ENCODE measurements at places on chromosomes 11 and 22.

- DNase-seq = no peak
Measured at GRCh38 chr11:47980907-47981621, 705 bp downstream of the PTPRJ start.

DNA sequence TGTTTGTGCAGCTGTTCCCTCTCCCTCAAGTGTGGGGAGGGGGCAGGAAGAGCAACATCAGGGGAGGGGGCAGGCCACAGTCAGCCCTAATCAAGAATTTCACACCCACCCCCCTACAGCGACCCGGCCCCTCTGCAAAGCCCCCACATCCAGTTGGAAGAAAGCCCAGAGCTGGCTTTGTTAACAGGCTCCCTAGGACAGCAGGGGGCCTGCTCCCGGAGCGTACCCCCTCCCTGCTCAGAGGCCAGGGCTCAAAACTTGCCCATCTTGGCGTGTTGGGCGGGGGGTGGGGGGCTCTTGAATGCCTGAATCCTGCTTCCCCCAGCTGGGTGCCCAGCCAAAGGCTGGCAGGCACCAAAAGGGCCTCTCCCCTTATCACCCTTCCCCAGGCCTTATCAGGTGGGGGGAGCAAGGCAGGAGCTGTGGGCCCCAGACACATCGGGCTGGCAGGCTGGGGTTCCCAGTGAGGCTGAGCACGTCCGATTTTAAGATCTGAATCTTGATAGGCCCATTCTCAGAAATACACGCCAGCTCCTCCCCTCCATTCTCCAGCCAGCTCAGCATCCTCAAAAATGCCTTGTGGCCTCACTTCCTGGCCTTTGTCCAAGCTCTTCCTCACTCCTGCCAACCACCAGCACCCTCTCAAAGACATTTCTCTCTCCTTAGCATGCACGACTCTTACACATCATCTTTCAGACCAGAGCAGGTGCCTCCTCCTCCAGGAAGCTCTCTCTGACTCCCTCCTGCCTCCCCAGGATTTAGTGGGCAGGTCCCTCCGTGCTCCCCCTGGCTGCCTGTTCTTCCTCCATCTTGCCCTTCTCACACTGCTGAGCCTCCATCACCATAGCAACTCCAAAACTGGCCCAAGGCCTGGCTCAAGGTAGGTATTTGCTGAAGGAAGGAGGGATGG, 384.8 kb downstream of the MN1 start:
- no peak for DNase-seq

- no peak for DNase-seq
Measured at GRCh38 chr11:30002157-30002785, 14.6 kb downstream of the KCNA4 start.

- no peak for DNase-seq
Measured at GRCh38 chr11:16474659-16475058, 118.3 kb upstream of the SOX6 start.

GRCh38 chr11:66076561-66076960, 6.5 kb downstream of the PACS1 start:
- DNase-seq = no peak

DNA sequence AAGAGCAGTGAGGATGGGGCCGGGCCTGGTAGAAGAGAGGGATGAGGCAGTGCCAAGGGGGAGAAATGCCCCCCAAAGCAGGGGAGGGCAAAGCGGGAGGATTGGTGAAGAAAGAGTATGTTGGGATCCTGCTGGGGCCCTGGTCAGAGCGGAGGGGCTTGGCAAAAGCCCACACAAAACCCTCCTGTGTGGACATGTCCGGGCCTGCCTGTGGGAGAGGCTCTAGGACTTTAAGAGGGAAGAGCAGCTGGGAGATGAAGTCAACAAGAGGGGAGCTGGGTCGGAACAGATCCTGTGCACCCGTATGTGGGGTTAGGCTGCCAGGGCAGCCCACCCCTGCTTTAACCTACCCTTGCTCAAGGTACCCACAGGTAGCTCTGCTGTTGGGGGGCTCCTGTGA, 25.8 kb downstream of the ART5 start:
- DNase-seq = no peak

- DNase-seq = no peak
Measured at GRCh38 chr11:96319898-96320656, 22.9 kb downstream of the MAML2 start.

DNA sequence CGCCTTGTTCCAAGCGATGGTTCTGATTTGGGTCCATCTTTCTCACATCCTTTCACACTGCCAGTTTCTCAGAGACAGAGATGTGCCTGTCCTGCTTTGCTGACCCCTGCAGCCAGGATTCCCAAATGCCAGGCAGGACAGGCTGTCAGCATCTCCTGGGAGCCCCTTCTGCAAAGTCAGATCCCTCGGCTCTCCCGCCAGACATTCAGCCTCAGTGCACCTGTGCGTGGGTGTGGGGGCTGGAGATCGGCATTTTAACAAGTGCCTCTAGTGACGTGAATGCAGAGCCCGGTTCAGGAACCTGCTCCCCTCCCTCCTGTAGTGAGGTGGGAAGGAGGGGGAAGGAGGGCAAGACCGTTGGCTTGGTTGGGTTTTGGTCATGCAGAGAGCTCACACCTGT, 108.9 kb upstream of the FGF3 start:
- no peak for DNase-seq

DNA sequence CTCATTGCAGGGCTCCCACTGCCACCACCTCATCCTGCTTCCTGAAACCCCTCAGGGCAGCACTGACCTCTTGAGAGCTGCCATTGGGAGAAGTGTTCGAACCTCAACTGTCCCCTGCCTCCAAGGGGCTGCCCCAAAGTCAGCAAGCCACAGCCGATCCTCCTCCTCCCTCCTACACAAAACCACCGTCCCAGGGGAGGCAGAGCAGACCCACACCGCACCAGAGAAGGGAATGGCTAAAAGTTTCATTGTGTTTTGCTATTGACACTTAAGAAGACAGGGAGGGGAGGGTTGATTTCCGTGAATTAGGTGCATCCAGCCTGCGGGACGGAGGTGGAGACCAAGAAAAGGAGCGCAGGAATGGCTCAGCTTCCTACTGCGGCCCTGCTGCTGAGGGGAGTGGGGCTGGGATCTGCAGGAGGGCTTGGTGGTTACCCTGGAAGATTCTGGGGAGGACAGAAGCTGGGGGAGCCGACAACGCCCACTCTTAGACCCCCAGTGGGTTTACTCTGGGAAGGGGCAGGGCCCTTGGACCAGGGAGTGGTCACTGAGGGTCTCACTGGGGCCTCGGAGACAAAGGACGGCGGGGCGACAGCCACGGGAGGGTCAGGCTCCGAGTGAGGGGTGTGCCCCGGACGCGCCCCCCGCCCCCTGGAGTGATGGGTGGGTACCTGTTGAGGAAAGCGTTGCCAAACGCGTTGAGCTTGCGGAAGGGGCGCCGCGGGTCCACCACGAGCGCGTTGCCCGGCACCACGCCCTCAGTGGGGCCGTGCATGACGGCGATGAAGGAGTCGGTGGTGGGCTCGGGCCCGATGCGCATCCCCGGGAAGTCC, 815 bp downstream of the EHD1 start:
- no peak for DNase-seq

GRCh38 chr22:31230871-31231621, 18.9 kb downstream of the LIMK2 start:
- peak; percentile 39 for DNase-seq

DNA sequence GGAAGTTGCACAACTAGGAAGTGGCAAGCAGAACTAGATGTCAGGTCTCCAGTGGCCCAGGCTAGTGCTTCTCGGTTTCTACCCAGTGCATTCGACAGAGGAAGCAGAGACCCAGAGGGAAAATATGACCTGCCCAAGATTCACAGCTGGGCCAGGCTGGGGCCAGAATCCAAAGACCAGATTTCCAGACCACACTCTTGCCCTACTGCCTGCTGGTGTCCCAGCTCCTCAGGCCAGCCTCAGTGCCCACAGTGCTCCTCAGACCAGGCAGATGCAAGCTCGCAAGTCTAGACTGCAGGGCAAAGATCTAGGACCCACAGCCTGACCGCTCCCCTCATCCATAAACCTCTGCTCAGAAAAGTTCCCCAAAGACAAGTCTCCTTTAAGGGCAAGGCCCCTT, 262.6 kb downstream of the BUD13 start:
- DNase-seq = no peak

- no peak for DNase-seq
Measured at GRCh38 chr11:129215506-129216245, 23.6 kb upstream of the ARHGAP32 start.

GRCh38 chr22:49355211-49355920, 472.3 kb downstream of the BRD1 start:
- DNase-seq = no peak

DNA sequence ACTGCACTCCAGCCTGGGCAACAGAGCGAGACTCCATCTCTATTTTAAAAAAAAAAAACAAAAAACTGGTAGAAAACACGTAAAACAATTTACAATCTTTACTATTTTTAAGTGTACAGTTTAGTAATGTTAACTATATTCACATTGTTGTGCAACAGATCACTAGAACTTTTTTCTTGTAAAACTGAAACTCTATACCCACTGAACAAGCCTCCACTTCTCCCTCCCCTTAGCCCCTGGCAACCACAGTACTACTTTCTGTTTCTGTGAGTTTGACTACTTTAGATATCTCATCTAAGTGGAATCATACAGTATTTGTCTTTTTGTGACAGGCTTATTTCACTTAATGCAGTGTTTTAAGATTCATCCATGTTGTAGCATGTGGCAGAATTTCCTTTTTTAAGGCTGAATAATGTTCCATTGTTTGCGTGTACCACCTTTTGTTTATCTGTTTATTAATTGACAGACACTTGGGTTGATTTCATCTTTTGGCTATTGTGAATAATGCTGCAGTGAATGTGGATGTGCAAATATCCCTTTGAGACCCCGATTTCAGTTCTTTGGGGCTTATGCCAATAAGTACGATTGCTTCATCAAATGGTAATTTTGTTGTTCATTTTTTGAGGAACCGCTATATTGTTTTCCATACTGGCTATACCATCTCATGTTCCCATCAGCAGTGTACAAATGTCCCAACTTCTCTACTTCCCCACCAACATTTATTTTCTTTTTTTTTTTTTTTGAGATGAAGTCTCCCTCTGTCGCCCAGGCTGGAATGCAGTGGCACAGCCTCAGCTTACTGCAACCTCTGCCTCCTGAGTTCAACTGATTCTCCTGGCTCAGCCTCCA, 11.0 kb downstream of the DDB2 start:
- no peak for DNase-seq

GRCh38 chr11:120055646-120056045, 82.3 kb downstream of the TRIM29 start:
- no peak for DNase-seq

DNA sequence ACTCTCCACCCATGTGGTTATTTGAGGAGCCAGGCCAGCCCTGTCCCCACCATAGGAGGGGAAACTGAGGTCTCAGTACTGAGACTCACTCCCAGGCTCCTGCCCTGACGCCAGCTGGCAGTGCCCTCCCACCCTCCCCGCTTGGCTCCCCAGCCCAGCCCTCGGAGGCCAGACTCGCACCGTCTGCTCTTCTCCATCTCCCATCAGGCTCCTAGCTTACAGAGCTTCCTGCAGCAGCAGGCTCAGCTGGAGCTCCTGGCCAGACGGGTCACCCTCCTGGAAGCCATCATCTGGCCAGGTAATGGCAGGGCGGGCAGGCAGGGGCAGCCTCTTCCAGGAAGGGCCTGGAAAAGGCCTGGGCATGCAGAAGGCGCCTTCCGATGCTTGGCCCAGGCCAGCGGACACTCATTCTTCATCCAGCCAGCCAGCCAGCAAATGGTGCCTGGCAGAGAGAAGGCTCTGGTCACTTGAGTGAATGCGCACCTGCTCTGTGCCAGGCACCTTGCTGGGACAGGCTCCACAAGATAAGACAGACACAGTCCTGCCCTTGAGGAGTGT, 12.6 kb downstream of the RHBDD3 start:
- DNase-seq = no peak

DNA sequence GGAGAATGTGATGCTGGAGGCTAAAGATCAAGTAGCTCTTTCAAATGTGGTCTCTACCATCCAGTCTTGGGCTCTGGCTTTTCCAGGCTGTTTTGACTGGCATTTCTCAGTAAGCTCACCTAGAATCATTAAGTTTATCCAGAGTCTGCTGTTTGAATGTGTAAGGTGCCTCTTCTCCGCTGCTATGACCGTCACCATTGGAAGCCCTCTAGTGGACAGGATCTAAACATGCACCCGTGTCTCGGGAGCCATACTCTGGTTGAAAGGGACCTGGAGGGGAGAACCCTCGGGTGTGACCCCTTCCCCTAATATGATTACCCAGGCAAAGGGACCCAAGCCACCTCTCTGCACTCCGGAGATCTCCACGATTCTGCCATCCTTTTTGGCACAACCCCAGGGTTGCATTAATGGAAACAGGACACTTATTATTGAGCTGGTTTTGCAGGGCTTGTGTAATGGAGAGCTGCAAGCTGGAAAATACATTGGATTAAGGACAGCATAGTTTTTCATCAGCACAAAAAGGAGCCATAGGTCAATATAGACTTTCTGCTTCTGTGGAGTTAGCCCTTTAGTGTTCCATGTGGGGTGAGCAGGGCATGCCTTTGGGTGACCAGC, 191.0 kb upstream of the LARGE1 start:
- no peak for DNase-seq

GRCh38 chr22:19674929-19675253, 39.4 kb upstream of the SEPTIN5 start:
- no peak for DNase-seq

GRCh38 chr11:112024178-112024772, 933 bp upstream of the DLAT start:
- no peak for DNase-seq

DNA sequence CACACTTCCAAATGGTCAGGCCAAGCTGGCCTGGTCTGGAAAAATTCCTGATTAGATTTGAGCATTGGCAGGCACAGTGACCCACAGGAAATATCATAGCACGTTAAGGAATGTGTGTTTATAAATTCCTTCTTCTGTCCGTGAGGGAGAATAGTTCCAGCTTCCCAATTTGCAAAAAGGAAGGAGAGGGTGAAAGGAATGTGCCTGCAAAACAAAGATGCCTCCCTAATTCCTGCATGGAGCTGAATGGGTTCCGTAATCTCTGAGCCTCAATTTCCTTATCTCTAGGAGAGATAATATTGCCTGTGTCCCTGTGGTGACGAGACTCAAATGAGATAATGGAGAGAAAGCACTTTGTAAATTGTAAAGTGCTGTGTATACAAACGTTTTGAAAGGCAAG, 105.1 kb downstream of the FEZ1 start:
- DNase-seq = no peak

GRCh38 chr22:45814198-45814597, 142.6 kb downstream of the ATXN10 start:
- DNase-seq = no peak

GRCh38 chr11:62012832-62013461, 45.5 kb upstream of the FTH1 start:
- DNase-seq = no peak

- no peak for DNase-seq
Measured at GRCh38 chr11:95296165-95296564, 65.2 kb upstream of the SESN3 start.

GRCh38 chr11:72624496-72625201, 49.6 kb downstream of the PDE2A start:
- DNase-seq = no peak

- no peak for DNase-seq
Measured at GRCh38 chr11:87097582-87097981, 59.8 kb downstream of the TMEM135 start.

GRCh38 chr11:118623269-118623655, 15.8 kb downstream of the PHLDB1 start:
- DNase-seq = no peak
